ENCODE measurements at places on chromosomes 7 and 10. TPM values are rescaled to one million over a fixed set of nuclear protein-coding genes. Genes with fewer than 3 reads are reported as not detected.

DNA sequence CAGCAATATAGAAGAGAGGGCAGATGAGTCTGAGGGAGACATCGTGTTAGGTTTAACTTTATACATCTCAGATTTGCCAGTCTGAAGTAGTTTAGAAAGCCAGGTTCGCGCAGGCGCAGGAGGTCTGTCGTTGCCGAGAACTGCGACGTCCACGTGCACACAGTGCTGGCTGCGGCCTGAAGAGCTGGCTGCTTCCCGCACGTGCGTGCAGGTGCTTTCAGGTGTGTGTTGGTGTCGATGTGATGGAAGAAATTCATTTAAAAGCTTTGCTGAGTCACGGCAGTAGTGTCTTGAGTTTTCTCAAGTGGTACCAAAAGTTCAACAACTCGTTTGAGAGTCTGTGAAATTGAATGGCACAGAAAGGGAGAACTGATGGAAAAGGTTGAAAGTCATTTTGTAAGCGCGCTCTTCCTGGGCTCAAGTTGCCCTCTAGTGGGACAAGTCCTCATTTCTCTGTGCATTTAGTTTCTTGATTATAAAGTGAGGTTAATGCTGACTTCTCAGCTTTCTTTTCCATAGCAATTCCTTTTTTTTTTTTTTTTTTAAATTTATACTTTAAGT, 18.6 kb downstream of the WDR37 start:
- DNase-seq = peak; percentile 11

DNA sequence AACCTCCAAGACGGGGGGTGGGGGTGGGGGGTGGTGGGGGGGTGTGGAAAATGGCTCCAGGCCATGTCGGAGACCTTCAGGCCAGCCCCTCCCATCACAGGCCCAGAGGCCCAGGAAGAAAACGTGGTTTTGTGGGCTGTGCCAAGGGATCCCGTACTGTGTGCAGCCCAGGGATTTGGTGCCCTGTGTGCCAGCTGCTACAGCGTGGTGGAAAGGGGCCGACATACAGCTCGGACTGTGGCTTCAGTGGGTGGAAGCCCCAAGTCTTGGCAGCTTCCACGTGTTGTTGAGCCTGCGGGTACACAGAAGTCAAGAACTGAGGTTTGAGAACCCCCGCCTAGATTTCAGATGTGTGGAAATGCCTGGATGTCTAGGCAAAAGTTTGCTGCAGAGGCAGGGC, 259.7 kb downstream of the HGF start:
- DNase-seq = no peak

GRCh38 chr10:42111076-42111475, 527.3 kb downstream of the ZNF33B start:
- no peak for DNase-seq

DYDC2 gene
- 0.12 TPM for total RNA-seq

AKR1C1 gene
- total RNA-seq = 28.1 TPM

ASB10 gene
- total RNA-seq = not detected

DNA sequence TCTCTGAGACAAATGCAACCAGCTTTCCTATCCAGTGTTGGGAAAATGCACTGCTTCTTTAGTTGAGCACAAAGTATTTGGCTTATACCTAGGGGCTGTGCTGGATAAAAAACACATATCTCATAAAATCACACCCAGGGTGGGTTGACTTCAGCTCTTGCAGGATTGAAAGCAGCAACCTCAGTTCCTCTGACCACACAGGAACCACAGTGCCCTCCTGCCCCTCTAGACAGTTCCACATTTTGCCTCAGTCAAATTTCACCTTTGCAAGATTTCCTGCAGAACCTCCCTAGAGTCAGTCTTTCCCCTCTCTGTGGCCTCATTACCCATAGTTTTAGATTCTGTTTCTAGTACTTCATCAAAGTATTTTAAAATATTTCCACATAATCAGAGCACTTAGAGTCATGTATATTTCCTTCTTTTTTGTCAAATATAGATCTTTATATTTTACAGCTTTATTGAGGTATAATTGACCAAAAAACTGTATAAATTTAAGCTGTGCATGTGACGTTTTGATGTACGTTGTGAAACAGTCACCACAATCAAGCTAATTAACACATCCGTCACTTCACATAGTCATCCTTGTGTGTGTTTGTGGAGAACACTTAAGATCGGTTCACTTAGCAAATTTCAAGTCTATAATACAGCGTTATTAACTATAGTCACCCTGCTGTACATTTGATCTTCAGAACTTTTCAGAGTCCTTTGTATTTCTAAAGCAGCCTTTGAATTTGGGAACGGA, 37.0 kb upstream of the EGR2 start:
- DNase-seq = no peak

DNA sequence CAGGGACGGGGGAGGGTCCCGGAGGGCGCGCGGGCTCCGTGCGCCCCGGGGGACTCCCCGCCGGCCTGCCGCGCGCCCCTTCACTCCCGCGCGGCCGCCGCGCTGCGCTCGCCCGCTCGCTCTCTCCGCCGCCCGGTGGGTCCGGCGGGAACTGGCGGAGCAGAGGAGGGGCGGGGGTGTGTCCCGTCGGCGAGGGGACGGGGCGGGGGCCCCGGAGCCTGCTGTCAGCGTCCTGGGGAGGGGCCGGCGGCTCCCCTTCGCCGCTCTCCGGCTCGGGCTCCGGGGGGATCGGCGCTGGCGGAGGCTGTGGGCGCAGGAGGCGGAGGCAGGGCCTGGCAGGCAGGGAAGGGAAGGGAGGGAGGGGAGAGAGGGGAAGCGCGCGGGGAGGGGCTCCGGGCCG, at the start of gene SH3PXD2A:
SH3PXD2A (minus strand) TSS at position 153 of the 400 bp plus-strand sequence. CDS start 310 bp downstream, outside the sequence.
- DNase-seq = no peak

STOX1 gene
- total RNA-seq = 0.96 TPM

FAM170B gene
- total RNA-seq = not detected

DNA sequence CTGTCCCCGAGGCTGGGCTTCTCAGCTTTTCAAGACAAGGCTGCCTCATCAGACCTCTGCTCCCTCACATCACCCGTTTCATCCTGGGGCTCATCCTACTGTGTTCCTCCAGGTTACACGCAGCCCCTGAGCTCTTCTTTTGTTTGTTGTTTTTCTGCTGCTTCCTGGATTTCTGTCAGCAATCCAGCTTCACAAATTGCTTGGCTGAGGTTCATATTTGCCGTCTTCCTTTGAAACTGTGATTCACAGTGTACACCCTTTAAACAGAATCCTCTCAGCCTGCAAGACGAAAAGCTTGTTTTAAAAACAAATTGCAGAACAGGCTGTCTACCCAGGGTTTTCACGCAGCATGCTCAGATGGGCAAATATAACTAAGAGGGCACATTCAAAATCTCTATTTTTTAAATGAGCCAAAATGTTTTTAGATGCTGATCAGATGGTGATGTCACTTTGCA, 39.1 kb upstream of the PARD3 start:
- DNase-seq = peak; percentile 30

CALHM1 gene
- total RNA-seq = not detected

ZNF438 gene
- 5.1 TPM for total RNA-seq

KEL gene
- total RNA-seq = not detected

DNA sequence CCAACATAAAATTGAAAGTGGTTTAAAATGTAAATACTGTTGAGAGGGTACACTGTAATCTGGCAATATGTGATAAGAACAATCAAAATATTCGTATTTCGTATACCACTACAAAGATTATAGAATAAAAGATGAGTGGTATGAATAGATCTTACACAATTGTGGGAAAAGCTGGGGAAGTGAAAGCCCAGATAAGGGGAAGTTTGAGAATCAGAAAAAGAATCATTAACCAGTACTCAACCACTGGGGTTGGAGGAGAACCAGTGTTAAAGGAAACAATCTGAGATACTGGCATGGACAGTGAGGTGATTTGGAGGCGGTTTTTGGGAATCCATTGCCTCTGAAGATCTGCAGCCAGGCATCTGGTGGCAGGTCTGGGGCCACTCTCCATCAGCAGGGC, 59.7 kb upstream of the CDK14 start:
- DNase-seq = no peak

Measured in A172 (cell line).